NCI-H446 (cell line): ENCODE measurements at places on chromosomes 11 and 22.

DNA sequence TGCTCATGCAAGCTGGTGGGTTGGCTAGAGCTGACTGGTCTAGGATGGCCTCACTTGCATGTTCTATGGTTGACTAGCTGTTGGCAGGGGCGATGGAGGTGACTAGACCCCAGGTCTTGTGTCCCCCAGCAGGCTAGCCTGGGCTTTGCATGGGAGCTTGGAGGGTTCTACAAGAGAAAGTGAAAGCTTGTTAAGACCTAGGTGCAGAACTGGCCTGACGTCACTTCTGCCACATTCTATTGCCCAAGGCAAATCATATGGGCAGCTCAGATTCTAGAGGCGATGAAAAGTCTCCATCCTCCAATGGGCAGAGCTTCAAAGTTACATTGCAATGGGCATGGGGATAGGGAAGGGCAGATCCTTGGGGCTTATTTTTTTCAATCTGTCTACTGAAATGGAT, 170.9 kb downstream of the MIAT start:
- no peak for DNase-seq

DNA sequence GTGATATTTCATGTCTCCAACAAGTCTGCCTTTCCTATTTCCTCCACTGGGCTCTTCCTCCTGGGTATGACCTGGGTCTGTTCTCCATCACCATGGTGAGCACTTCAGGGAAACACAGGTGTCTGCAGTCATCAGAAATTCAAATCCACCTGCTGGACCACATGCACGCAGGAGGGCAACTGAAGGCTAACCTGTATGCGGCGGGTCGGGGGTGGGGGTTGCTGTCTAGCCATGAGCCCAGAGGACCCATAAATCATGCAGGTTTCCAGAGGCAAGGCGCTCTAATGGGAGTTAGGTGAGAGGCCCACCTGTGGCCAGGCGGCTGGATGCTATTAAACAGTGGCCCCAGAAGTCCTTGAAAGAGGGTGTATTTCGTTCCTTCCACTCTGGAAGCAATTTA, 11.1 kb upstream of the PAMR1 start:
- DNase-seq = no peak

- no peak for DNase-seq
Observed at GRCh38 chr11:121241343-121242211, 51.0 kb upstream of the SC5D start.

- DNase-seq = no peak
Observed at GRCh38 chr11:414318-414857, 411 bp downstream of the SIGIRR start.

DNA sequence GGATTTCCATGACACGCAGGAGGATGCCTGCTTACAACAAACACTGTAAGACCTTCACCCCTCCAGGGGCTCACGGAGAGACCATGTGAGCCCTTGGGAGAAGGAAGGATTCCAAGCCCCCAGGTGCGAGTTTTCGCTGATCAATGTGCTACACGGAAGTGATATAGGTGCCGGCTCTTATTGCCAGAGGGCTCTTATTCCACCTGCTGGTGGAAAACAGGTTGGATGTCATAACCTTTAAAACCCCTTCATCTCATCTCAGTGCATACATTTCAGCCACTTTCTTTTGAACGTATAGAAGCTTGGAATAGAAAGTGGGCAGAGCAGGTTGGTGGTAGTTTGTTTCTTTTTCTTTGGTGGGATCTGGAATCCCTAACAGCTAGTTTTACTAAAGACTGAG, 25.8 kb downstream of the LAYN start:
- no peak for DNase-seq

DNA sequence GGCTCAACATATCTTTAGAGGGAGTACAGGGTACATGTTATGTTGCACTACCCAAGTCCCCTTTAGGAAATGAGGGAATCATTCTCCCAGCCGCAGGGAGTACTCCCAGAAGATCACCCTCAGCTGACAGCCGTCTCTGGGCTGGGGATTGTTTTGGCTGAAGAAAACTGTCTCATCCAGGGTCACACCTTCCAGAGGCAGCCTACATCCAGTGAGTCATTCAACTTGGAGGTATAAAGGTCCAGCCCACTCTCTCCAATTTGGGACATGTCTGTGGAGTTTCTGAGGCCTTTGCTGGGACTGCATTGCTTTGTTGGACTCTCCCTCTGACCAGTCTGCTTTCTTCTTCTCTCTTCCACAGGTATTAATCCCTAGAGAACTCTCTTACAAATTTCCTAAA, 42.1 kb downstream of the RASSF10 start:
- DNase-seq = no peak

DNA sequence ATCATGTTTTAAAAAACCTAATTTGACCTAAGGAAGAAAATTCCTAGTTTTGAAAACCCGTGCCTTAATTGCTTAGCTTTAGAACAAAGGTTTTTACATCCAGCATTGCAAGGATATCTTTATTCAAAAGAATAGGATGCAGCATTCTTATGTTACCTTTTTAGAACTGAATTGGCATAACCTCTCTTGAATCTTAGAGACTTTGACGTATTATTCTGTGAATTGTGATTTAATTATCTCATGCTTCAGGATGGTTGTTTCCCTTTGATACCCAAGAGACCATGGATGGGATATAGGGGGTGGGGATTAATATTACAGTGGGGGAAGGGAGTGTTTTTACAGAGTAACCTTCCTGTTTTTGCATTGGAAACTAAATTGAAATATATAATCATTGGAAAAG, 49.4 kb downstream of the ARHGEF12 start:
- no peak for DNase-seq

DNA sequence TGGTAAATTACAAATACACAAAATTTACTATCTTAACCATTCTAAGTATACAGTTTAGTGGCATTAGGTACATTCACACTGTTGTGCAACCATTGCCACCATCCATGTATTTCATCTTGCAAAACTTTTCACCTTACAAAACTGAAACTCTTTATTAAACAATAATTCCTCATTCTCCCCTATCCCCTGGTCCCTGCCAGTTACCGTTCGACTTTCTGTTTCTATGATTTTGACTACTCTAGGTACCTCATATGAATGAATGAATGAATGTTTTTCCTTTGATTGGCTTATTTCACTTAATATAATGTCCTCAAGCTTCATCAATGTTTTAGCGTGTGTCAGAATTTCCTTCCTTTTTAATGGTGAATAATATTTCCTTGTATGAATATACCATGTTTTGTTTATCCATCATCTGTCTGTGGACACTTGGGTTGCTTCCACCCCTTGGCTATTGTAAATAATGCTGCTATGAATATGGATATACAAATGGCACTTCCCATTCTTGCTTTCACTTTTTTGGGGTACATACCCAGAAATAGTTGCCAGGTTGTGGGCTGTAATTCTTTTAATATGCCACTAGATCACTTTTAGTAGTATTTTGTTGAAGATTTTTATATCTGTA, 93.0 kb downstream of the UVRAG start:
- no peak for DNase-seq

DNA sequence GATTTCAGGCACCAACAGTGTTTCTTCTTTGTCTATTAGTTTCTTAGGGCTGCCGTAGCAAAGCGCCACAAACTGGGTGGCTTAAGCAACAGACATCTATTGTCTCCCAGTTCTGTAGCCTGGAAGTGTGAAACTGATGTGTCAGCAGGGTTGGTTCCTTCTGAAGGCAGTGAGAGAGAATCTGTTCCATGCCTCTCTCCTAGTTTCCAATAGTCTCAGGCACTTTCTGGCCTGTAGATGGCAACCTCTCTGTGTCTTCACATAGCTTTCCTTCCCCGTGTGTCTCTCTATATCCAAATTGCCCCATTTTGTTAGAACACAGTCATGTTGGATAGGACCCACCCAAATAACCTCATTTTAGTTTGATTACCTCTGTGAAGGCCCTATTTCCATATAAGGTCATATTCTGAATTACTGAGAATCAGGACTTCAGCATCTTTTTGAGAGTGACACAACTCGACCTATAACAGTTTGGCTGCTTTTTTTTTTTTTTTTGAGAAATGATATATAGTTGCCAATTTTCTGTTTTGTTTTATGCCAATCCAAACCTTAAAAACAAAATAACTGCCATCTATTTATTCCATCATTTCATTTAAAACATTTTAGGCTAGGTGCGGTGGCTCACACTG, 108.2 kb downstream of the SLC36A4 start:
- peak; percentile 60 for DNase-seq

DNA sequence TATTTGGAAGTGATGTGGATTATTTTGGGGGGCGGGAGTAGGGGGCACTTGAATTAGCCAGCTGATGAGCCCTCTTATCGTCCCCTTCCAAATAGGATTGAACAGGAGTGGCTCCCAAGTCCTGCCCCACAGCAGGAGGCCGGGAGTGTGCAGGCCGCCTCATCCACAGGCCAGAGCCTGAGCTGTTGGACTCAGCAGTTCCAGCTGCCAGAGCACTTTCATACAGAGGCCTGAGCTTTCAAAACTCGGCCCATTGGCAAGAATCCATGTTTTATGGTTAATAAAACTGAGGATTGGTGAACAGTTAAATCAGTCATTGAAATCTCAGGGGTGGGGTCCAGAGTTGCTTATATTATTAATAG, 9.6 kb downstream of the FAM118A start:
- peak; percentile 19 for DNase-seq

GRCh38 chr11:82303671-82304070, 430.0 kb downstream of the FAM181B start:
- DNase-seq = peak; percentile 91

GRCh38 chr11:65479184-65480145, 19.4 kb upstream of the MALAT1 start:
- DNase-seq = no peak

GRCh38 chr11:106400949-106401570, 323.6 kb downstream of the AASDHPPT start:
- no peak for DNase-seq

- no peak for DNase-seq
Observed at GRCh38 chr22:20181194-20181883, 30.5 kb upstream of the CCDC188 start.

DNA sequence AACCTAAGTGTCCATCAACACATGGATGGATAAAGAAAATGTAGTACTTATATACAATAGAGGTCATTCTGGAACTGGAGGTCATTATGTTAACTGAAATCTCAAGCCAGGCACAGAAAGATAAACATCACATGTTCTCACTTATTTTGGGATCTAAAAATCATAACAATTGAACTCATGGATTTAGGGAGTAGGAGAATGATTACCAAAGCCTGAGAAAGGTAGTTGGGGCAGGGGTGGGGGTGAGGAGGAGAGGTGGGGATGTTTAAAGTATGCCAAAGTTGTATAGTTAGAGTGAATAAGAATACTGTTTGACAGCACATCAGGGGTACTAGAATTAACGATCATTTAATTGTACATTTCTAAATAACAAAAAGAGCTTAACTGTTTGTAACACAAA, 1112.7 kb downstream of the DLG2 start:
- no peak for DNase-seq

DNA sequence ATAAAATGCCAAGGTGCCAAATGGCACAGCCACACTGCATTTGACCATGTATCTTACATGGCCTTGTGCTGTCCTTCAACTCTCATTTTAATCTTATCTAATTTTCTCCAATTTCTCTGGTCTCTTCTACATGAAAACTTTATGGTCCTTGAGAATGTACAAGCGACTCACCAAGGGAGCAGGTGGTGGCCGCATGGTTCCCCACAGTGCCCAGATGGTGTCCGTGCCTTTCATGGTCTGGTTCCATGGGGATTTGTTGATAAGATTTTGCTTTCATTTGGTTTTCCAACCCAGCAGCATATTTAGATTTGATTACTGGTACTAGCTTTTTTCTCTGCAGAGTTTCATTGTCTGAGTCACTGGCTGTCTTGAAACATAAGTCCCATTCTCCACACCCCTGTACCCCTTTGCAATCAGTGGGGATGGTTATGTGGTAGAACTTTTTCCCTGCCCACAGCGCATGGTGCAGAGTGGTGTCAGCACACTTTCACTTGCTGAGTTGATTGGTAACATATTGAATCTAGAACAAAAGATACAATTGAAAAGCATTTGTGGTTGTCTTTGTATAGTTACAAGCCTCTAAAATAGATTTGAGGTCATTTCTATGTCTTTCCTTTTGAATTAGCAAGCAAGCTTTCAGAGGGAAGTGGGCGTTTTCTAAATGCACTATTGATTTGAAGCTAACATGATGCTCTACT, 24.1 kb downstream of the ZNRF3 start:
- DNase-seq = peak; percentile 28

DNA sequence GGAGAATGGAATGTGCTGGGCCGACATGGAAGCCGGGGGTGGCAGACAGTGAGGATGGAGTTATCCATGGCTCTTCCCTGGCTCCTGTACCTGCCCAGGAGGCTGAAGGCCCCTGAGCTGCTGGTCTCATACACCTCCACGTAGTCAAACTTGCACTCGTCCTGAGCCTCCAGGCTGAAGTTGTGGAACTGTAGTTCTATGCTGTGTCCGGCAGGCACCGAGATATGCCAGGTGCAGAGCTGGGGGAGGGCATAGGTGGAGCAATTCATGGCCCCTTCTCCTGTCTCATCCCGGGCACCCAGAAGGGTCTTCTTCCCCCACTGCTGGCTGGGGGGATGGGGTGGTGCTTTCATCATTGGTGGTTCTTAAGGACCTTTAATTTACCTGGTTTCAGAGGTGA, 2.8 kb downstream of the MFRP start:
- DNase-seq = no peak

- DNase-seq = no peak
Observed at GRCh38 chr11:70431611-70432010, 33.3 kb downstream of the CTTN start.

GRCh38 chr22:36406721-36407120, 19.0 kb upstream of the MYH9 start:
- no peak for DNase-seq

GRCh38 chr11:111559800-111560464, 19.4 kb downstream of the LAYN start:
- DNase-seq = no peak

- DNase-seq = no peak
Observed at GRCh38 chr11:67002297-67002913, 20.5 kb upstream of the SYT12 start.

DNA sequence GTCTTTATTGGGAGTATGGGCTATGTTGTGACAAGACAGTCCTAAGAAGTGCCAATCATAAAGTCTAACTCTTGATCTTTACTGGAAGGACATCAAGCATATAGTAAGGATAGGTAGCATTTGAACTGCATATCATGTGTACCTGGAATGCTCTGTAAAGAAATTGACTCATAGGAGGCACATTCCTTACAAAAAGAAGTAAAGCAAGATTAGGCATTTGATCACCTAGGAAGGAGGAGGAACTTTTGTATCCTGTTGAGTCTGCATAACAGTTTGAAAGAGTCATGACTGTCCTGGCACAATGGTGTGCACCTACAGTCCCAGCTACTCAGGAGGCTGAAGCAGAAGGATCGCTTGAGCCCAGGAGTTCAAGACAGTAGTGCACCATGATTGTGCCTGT, 42.2 kb upstream of the DNAJB7 start:
- DNase-seq = no peak

GRCh38 chr22:41917903-41918791, 3.3 kb upstream of the SHISA8 start:
- peak; percentile 46 for DNase-seq

- DNase-seq = no peak
Observed at GRCh38 chr22:48760481-48761390, 1066.9 kb downstream of the BRD1 start.
